NCI-H460 (cell line): ENCODE measurements at places on chromosomes 7 and 10.

DNA sequence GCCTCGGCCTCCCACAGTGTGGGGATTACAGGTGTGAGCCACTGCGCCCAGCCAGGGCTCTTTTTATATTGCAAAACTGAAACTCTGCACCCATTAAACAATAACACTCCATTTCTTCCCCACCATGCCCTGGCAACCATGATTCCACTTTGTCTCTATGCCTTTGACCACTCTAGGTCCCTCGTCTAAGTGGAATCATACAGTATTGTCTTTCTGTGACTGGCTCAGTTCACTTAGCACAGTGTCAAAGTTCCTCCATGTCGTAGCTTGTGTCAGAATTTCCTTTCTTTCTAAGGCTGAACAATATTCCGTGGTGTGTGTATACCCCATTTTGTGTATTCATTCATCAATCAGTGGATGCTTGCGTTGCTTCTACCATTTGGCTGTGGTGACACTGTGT lies 46.2 kb downstream of the CUX1 start:
- no peak for DNase-seq

DNA sequence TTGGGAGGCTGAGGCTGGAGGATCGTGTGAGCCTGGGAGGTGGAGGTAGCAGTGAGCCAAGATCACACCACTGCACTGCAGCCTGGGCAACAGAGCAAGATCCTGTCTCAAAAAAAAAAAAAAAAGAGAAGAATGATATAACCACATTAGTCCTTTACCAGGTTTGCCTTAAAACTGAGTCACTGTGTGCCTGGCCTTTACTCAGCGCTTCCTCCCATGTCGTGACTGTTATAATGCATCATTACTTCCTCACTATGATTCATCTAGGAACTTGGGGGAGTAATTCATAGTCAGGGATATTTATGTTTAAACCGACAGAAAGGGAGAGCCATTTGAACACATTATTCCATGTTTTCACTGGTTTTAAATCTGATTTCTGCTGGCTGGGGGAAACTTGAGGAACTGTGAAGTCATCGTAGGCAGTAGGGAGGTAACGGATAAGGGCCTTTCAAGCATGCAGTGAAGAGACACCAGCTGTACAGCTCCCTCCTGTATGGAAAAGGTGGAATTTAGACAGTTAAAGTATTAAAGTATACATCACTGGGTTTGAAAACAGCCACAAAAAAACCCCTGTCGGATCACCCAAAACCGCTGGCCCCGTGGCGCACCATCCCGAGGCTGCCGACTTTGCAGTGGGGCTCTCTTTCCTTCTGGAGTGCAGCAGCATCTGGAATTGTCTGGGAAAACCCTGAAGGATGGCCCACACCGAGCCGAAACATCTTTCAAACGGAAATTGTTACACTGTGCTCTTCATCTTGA lies 119.8 kb downstream of the NKX6-2 start:
- DNase-seq: peak; percentile 33

- no peak for DNase-seq
Measured at GRCh38 chr10:6431186-6431585, 148.9 kb downstream of the PRKCQ start.

DNA sequence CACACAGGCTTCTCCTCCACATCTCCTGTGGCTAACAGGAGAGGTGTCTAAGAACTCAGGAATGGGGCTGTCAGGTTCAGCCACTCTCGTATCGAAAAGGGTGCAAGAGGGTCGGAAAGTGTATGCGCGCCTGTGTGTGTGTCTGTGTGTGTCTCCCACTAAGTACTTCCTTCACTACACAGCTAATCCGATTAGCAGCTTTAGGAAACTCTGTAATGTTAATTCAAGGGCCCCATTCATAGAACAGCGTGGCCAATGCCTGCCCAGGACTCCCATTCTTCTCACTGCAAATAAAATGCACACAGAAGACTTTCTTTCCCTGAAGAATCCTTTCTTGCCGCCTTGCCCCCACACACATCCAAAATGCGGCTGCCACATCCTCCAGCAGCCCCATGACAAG lies 39.9 kb downstream of the TLL2 start:
- no peak for DNase-seq

- no peak for DNase-seq
Measured at GRCh38 chr10:3976718-3977117, 191.7 kb upstream of the KLF6 start.

DNA sequence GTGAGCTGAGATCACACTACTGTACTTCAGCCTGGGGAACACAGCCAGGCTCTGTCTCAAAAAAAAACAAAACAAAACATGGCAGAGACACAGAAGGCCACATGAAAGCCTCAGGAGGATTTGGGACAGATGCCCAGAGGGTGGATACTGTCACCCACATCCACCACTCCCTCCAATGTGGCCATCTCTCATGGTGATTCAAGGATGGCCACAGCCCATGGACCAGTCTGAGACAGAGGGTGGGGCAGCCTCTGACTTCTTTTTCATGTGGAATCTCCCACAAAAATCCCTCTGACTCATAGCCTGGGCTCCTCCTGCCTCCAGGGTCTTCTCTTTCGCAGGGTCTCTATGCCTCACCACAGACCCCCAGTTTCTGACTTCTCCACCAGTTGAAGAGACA lies 59.0 kb upstream of the GTF2I start:
- DNase-seq: no peak

DNA sequence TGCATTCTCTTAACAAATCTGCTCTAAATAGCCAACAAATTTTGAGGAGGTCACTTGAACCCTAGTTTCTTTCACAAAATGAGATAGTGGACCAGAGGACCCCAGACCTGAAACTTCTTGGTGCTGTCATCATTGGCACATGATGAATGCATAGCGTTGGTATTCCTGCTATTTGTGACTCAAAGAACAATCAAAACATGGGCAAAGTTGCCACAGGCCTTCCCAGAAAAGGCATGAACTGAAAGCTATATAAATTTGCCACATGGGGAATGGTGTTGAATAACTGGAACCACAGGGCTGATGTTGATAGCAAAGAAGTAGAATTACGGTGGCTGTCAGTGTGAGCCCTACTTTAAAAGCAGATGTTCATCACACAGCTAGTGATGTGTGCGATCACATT lies 219.9 kb upstream of the KMT2E start:
- no peak for DNase-seq

DNA sequence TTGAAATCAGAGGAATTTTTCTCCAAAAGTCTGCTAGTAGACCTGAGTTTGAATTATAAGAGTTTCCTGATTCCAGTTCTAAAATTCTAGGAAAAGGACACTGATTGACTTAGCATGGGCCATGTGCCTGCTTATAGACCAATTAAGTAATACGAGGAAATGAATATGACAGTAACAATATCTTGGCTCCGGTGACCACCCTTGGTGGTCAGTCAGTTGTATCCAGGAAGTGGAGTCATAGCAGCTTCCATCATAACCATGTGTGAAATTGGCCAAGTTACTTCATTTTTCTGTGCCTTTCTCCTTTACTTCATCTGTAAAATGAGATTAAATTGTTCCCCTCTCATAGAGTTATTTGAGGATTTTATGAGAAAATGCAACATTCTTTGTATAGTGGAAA lies 66.9 kb downstream of the MTPAP start:
- no peak for DNase-seq

GRCh38 chr10:103244666-103245271 lies 918 bp upstream of the RPEL1 start:
- peak; percentile 85 for DNase-seq

GRCh38 chr7:16055263-16055976 lies 365.9 kb downstream of the CRPPA start:
- DNase-seq: peak; percentile 6

DNA sequence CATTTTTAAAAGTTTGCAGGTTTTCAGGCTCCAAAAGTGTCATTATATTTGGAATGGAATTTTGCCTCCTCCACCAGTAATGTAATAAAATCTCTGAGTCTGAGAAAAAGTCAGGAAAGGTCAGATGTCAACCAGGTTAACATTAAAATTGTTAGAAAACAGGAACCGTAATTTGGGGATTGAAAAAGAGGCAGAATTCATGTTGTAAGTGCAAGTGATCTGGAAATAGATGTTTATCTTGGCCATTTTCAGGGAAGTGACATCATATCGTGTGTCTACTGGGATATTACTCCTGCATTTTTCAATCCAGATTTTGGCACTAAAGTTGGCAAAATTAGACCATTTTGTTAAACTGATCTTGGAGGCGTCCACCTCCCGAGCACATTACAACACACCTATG lies 428.5 kb upstream of the MGMT start:
- no peak for DNase-seq

GRCh38 chr10:29067628-29068027 lies 221.2 kb upstream of the LYZL1 start:
- no peak for DNase-seq

GRCh38 chr7:83476511-83477050 lies 172.4 kb downstream of the SEMA3E start:
- no peak for DNase-seq

DNA sequence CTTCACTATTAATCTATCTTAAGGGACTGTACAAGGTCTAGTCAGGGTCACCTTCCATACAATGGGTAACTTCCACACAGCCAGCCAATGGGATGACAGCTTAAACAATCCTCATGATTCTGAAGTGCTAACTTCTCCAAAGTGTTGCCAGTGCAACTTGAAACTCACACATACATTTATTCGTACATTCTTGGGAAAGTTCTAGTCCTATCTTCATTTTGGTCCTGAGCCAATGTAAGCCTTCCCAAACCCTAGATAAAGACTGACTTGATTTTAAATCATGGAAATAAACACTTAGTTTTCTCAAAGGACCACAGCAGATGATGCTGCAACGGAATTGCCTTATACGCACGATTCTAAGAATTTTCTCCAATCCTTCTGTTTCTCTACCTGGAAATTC lies 117.5 kb upstream of the COL1A2 start:
- DNase-seq: no peak

DNA sequence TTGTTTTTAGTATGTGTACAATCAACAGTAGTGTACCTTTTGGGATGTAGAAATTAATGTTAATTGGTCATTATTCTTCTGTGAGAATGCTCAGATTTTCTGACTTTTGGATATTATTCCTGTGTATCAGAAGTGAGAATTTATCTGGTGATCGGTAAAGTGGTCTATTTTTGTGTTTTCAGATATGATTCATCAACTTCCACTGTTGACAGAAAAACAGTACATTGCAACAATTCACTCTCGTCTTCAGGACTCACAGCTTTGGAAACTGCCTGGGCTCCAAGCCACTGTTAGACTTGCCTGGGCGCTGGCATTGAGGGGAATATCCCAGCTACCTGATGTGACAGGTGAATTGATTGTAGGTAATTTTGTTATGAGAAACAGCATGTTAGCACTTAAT lies 20.9 kb downstream of the NUP205 start:
- no peak for DNase-seq

- DNase-seq: no peak
Measured at GRCh38 chr7:98423043-98423442, 22.2 kb upstream of the BAIAP2L1 start.

DNA sequence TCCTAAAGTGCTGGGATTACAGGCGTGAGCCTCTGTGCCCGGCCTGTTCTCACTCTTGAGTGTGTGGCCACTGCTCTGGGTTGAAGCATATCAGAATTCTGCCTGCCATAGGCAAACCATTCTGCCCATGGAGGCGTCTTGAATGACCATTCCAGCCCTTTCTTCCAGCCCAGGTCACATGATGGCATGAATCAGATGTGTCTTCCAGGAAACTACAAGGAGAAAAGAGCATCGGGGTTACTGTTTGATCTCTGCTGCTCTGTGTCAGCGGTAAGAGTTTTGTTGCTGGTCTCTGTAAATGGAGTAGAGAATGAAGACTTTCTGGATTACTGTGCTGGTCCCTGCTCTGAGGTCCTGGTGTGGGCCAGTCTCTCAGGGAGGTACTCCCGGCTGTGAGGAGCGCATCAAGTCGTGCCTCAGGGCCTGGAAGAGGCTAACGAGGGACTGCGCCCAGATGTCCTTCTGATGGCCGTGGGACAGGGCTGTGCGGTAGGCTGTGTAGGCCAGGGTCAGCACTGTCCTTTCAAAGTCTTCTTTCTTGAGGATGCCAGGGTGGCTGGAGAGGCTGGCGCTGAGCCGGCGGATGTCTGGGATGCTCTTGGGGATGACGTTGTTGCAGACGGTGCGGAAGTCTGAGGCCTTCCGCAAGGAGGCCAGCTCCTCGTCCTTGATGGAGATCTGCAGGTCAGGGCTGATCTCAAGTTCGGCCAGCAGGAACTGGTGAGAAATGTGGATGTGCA lies 5.8 kb upstream of the SLC13A4 start:
- DNase-seq: no peak

DNA sequence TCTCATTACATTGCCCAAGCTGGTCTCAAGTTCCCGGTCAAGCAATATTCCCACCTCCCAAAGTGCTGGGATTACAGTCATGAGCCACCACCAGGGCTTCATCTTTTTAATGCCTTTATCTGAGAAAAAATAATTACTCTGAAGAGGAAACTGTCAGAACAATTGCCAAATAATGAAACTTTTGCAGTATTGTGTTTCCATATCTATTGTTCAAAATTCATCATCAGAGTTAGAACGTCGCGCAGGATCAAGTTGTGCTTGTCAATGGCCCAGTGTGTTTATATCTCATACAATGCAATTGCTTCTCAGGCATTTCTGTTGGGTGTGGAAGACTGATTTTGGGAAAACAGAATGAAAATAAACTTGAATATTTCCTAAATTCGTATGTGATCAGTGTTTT lies 143.1 kb downstream of the ARID5B start:
- DNase-seq: no peak

DNA sequence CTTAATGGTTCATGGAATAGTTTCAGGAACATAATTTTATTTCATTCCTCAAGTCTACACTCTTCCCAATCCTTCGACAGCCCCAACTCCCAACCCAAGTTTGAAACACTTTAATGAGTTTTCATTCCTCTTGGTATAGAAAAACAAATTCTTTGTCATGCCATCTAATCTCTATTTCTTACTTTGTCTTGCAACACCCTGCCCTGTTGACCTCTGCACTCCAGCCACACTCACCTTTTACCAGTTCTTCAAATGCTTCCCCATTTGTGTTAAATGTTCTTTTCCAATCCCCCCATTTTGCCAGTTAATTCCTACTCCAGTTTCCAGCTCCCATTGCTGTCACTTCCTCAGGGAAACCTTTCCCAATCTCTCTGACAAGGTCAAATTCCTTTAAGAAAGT lies 21.9 kb downstream of the ASAH2 start:
- DNase-seq: no peak

- DNase-seq: no peak
Measured at GRCh38 chr7:68249611-68250010, 1253.0 kb downstream of the TYW1 start.

- no peak for DNase-seq
Measured at GRCh38 chr10:76432016-76433012, 1000.9 kb downstream of the LRMDA start.

DNA sequence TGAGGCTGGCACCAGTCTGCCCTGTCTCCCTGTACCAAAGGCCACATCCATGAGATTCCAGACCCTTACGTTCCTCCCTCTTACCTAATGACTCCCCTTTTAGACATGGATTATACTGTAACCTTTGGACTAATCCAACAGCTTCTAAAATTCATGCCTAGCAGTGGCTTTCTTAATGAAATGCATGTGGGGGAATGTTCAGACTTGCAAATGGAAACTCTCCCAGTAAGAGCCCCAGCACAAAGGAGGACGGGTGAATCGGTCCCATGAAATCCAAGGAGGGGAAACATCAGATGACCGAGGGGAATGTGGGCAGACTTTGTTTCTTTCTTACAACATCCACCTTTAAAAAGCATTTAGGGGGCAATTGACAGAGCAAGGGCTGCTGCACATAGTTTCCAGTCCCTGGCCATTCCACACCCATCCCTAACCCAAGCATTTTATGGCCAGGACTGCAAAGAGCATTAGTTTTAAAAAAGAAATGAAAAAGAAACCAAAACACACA lies 71.5 kb downstream of the COL13A1 start:
- DNase-seq: no peak
